ENCODE measurements at places on chromosomes 2 and 18.

- DNase-seq: no peak
These were observed 87.1 kb downstream of the ATP9B start for GRCh38 chr18:79156327-79156726.

- DNase-seq: no peak
These were observed 9.0 kb upstream of the SCN9A start for GRCh38 chr2:166384774-166385173.

DNA sequence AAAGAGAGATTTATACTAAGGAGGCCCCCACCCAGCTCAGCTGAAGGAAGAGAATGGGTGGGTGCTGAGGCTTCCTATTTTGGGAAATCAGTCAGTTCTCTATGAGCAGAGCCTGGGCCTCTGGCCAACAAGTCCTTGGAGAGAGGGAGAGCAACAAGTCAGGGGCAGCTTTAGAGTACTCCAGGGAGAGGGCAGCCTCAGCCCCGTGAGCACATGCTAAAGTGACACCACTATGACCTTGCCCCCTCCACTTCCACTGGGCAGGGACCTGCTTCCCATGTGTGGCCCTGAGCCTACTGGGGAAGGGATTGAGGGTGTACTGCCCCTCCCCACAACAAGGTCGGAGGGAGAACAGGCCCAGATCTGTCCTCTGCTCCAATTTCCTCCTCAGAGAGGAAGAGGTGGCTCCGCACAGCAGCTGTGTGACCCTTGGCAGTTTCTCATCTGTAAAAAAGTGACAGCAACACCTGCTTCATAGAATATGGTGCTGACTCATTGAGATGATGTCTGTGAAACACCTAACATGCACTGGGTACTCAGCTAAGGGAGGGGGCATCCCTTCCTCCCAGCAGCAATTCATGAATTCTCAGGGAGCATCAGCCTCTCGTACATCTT is 72.9 kb downstream of the CLHC1 start:
- no peak for DNase-seq

- DNase-seq: peak; percentile 94
These were observed 123.7 kb downstream of the COL6A3 start for GRCh38 chr2:237290261-237290660.
